ENCODE measurements at places on chromosomes 12 and 14. TPM values are rescaled to one million over a fixed set of nuclear protein-coding genes. Genes with fewer than 3 reads are reported as not detected.

The AHNAK2 gene
- total RNA-seq: 3.4 TPM

The IQSEC3 gene
- total RNA-seq: 2.2 TPM

The TBC1D30 gene
- total RNA-seq: 2.3 TPM

The SPIC gene
- not detected for total RNA-seq

The C14orf119 gene
- 71.3 TPM for total RNA-seq

The CEBPE gene
- not detected for total RNA-seq

- peak overlapping the region; percentile 14 for H3K4me3 ChIP-seq
- no peak for DNase-seq
- peak overlapping the region; percentile 23 for H3K27ac ChIP-seq
- no peaks in the 10 kb centered on the region for H3K36me3 ChIP-seq
These were observed 119.6 kb downstream of the MED13L start for GRCh38 chr12:116157845-116158267.

GRCh38 chr12:8698132-8698851 lies 501 bp downstream of the RIMKLB start:
- H3K27ac ChIP-seq: peak overlapping the region; percentile 94
- no peaks in the 10 kb centered on the region for H3K27me3 ChIP-seq
- peak; percentile 70 for DNase-seq

DNA sequence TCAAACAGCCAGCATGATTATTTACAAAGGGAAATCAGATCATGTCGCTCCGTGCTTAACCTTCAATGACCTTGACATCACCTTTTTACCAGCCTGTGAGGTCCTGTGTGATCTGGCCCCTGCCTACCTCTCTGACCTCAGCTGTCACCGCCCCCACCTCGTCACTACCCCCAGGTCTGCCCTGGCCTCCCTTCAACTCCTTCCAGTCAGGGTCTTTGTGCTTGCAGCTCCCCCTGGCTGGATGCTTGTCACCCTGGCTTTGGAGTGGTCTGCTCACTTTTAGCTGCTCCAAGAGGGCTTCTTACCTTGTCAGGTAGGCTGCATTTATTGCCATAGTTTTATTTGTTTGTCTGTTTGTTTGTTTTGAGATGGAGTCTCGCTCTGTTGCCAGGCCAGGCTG lies 8.2 kb upstream of the MAX start:
- H3K36me3 ChIP-seq: no peaks in the 10 kb centered on the region
- H3K4me3 ChIP-seq: no peak overlapping the region
- 0 out of 2 replicates have a peak overlapping the region, but pooled peaks have one; percentile 40 for H3K27ac ChIP-seq
- peaks cover 5% of the 10 kb centered on the region for H3K4me1 ChIP-seq
- peak; percentile 44 for DNase-seq
- no peaks in the 10 kb centered on the region for H3K27me3 ChIP-seq

GRCh38 chr14:36070031-36070719 lies 106.3 kb downstream of the PTCSC3 start:
- DNase-seq: peak; percentile 79
- 0 out of 2 replicates have a peak overlapping the region, but pooled peaks have one; percentile 74 for H3K27ac ChIP-seq
- no peaks in the 10 kb centered on the region for H3K36me3 ChIP-seq
- H3K4me3 ChIP-seq: no peak overlapping the region
- H3K4me1 ChIP-seq: peaks cover 5% of the 10 kb centered on the region
